ENCODE measurements at places on chromosomes 11 and 22. TPM values are rescaled to one million over a fixed set of nuclear protein-coding genes. Genes with fewer than 3 reads are reported as not detected.

DNA sequence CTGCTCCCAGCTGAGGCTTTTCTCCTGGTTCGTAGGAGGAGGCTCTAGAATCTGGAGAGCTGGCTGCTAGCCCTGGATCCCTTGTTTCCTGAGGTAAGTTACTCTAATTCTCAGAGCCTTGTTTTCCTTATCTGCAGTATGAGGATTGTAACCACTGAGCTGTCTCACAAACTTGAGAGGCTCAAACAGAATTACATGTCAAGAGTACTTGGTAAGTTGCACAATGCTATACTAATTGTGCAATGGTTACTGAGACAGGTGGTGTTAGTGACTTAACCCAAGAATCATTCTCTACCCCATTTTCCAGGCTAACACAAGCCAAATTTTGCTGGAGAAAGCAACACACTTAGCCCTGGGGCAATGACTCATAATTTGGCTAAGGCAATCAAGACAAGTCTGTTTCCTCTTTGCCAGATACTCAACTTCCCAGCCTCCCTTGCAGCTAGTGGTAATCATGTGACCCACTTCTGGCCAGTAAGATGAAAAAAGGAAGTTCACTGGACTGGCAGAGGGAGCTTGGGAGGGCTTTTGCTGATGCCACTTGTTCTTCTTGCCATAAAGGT, 348.0 kb downstream of the TENM4 start:
- DNase-seq: no peak

DNA sequence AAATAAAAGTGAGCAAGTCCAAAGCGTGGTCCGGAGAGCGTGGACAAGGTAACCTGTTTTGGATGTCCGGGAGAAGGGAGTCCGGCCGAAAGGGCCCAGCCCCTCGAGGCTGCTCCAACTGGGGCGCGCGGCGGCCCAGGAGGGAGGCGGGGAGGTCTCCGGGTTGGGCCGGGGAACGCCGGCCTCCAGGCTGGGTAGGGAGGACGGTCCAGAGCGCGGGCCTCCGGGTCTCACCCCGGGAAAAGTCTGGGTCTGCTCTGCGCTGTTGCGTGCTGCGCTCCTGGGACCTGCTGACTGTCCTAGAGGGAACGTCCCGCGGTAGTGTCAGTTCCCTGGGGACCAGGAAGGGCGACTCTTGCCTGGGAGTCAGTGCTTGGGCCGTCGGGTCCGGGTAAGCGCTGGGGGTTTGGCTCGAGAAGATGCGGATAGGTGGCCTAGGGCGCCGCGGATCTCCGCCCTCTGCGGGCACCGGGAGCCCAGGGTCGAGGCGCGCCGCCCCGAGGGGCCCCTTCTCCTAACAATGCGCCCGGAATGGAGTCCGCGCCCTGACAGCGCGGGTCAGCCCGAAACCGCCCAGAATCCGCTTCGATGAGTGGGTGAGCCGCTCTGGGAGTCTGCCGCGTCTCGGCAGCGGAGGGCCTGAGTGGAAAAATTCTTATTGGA, 988 bp upstream of the FLI1 start:
- no peak for DNase-seq

DNA sequence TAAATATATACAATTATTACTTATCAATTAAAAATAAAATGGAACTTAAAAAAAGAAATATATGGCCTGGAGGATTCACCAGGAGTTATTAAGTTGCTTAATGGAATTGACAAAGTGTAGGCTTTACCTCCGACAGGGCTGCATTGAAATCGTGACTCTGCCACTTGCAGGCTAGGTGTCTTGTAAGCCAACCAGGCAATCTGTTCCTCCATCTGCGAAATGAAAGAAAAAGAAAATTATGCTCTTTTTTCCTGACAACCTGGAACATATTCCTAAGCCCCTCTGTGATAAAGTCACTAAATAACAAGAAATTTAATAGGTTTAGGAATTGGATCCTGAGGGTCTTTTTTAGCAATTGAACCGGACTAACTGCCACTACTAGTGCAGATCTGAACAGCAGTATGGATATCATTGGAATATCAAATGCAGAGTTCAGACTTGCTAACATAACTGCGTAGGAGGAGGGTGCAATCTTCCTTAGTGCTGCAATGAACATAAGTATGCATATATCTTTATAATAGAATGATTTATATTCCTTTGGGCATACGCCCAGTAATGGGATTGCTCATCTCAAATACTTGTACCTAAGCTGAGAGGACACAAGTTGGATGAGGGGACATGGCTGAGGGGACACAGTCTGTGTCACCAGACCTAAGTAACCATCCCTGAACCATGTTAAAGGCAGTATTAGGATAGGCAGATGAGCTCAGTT, 42.5 kb upstream of the CEP126 start:
- DNase-seq: no peak

GRCh38 chr11:47918882-47919495, 61.4 kb upstream of the PTPRJ start:
- no peak for DNase-seq

DNA sequence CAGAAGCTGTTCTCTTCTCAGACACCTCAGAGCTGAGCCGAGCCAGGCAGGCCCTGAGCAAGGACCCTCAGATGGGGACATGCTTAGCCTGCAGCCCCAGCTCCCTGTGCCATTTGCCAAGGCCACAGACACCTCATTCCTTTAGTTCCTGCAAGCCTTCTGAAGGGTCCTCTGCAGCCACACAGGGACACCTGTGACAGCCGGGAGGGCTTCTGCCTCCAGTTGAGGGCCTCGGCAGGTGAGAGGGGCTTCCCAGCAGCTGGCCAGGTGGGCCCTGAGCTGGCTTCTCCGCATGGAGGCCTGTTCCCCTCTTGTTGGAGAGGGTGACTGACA, 18.2 kb downstream of the INCENP start:
- no peak for DNase-seq

DNA sequence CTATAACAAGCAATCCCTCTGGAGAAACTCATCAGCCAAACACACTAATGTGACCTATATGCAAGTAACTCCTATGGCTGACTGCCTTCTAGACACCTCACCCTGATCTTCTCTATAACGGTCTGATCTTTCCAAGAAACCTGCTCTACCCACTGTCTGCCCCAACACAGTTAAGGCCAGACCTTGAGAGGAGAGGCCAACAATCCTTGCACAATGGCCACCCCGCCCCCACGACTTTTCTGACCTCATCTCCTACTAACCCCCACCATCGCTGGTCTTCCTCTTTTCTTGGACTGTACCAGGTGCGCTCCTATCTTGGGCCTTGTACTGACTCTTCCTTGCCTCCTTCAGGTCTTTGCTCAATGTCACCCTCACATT, 12.5 kb downstream of the HIRA start:
- DNase-seq: no peak

- DNase-seq: no peak
Measured at GRCh38 chr11:42315846-42316245, 856.4 kb upstream of the LRRC4C start.

The TREH gene
- total RNA-seq: 0.44 TPM

The OR2D2 gene
- 1.0 TPM for total RNA-seq

Measured in ureter (tissue), 1 donor.